ENCODE measurements at places on chromosomes 1 and 21. TPM values are rescaled to one million over a fixed set of nuclear protein-coding genes. Genes with fewer than 3 reads are reported as not detected.

IL20 gene
- total RNA-seq = not detected

GRCh38 chr1:77958391-77958790 lies 20.5 kb downstream of the FUBP1 start:
- DNase-seq = no peak

DNA sequence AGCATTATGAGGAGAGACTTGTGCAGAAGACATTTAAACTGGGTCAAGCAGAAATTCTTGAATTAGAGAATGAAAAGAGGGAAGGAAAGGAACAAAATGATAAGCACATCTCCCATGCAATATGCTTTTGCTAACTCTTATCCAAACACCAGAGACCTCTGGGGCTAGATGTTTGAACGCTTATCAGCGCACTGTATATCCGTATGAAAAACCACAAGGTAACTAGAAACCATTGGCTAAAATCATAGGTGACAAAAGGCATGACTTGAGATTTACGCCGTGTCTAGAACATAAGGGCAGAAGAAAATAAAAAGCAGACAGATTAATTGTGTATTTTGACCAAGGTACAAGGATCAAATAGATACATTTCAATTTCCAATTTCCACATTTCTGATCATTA lies 38.0 kb upstream of the TIAM1 start:
- DNase-seq = no peak

KLHDC9 gene
- 22.6 TPM for total RNA-seq

- peak; percentile 85 for DNase-seq
Observed at GRCh38 chr1:50348449-50349241, 74.6 kb downstream of the DMRTA2 start.
